ENCODE measurements at places on chromosomes 3 and 15. TPM values are rescaled to one million over a fixed set of nuclear protein-coding genes. Genes with fewer than 3 reads are reported as not detected.

TRMT10C gene
- 14.0 TPM for total RNA-seq

- DNase-seq = no peak
These were observed 87.2 kb downstream of the CLSTN2 start for GRCh38 chr3:140022066-140022770.

KIAA1143 gene
- total RNA-seq = 27.4 TPM

DNA sequence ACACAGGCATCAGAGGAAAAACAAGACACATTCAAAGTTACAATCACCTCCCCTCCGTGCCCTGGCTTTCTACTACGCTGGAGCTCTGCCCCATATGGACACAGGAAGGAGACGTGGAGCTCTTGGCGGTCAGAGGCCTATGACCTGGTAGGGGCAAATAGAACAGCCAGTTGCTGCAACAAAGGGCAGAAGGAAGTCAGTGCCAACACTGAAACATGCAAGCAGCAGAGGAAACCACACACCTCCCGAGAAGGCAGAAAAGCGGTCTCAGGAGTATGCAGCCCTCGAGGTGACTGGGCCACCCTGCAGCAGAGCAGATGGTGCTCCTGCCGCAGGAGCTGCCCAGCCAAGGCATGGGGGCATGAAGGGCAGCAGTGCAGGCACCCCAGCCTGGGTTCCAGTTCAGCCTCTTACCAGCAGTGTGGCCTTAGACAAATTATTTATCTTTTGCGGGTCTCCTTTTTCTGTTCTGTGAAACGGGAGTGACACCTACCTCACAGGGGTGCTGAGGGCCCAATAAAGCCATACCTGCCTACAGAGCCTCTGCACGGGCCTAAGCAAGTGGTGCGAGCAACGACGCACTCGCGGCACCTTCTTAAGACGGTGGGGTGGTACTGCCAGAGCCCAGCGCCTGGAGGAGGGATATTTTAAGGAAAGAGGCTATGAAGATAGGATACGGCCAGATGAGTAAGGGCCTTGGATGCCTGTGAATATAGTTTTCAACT, 8.6 kb downstream of the ZXDC start:
- DNase-seq = no peak

DNA sequence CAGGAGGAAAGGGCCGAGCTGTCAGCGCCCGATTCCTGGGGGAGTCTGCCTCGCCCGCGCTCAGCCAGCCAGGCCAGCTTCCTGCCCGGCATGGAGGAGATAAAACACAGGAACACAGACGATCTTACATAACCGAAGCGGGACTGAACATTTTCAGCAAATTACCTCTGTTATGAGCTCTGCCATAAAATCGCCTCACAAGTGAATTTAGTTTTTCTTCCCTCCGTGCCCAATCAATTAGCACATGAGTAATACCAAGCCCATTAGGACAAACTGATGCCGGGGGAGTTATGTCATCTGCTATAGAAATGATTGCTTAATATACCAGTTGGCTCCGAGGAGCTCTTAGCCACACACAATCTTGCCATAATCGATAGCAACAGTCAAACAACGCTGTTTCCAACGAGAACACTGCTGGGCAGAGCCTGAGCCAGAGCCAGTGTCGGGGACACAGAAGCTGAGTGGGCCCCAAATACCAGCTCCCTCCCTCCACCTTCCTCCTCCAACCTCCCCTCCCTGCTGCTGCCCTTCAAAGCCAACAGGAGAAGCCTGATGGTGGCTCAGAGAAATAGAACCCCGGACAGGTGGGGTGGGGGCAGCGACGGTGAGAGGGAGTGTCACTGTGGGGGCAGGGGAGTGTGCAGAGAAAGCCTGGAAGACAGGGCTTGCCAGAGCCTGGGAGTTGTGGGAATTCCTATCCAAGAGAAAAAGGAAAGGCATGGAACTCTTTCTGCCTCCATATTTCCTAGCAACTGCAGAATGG, 279.4 kb upstream of the TLE3 start:
- DNase-seq = no peak

- no peak for DNase-seq
These were observed 146.5 kb downstream of the APBA2 start for GRCh38 chr15:29032229-29032625.

DNA sequence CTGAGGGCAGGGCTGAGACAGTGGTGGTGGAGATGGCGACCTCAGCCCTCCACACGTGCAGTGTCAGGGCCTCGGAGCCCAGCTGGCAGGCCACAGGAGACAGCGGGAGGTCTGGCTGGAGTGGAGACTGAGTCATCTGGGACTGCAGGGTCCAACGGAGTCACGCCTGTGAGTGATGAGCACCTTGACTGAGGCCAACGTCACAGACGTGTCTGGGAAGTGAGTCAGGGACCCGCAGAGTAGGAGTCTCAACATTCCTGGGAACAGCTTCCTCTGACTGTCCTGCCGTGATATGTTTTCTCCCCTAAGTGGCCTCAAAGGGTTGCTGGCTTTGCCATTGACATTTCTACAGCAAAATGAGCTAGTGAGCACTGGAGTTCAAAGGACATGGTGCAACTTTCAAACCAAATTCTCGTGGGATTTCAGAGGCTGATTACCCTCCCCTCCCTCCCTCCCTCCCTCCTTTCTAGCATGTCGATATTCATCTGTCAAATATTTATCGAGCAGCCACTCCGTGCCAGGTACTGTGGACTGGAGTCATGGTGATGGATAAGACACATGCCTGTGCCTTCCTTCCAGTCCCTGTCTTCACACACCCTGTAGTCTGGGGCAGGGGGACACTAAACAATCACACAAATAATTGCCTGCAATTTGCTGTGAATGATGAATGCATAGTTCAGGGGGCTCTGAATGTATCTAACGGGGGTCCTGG, 53.3 kb upstream of the AMOTL2 start:
- DNase-seq = no peak

DNA sequence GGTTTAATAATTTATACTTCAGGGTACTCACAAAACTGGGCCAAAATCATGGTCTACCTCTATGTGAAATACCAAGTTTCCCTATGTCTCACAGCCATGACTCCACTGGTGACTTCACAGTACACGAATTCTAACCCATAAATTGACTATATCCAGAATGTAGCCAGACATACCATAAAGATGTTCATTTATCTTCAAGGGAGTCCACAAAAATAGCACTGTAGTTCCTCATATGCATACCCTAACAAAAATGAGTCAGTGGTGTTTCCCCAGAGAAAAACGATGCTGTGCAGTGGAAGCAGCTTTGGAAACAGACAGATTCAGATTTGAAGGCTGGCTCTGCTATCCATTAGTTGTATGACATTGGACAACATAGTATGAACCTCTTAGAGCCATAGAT, 438.8 kb downstream of the FHIT start:
- no peak for DNase-seq

Measured in tibial nerve (tissue), 4 donors.